Stimulated activated memory B cell treated with anti-CD40 and anti-IgM and Interleukin-4, amounts not matched to agents 10 μg/mL and 1 μg/mL and 100 μg/mL, for 72 hours (primary cell): ENCODE measurements at places on chromosomes 1 and 21.

DNA sequence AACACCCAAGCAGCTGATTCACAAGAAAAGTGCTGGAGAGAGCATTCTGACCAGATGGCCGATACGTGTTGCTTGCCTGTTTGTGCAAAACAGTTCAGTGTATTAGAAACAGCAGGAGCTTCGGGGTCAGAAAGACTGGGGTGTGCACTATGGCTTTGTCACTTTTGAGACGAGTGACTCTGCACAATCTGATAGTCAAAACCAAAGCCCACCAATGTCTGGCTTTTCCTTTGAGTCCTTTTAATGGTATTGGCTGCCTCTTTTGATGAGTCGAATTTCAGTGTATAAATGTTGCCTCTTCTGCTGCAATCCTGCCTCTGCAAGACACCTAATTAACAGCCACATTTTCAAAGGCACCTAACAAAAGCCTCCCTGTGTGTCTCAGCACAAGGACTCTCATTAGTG, 444.6 kb downstream of the AJAP1 start:
- ATAC-seq: no peak

DNA sequence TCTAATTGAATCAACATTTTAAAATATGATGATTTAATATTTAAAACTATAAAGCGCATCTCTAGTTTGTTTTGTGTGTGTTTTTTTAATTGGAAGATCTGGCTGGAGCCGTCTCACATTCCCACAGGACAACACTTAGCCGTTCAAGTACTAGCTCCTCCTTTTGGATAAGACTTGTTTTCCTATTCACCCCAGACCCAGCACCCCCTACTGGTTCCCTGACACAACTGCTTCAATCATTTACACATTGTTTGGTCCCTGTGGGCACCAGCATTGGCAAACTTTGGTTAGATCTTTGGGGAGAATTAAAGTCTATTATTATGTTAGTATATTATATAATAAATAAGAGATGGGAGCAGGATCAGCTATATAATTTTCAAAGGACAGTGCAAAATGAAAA, 34.5 kb downstream of the TYW3 start:
- ATAC-seq: no peak

GRCh38 chr1:11492235-11492634, 13.3 kb downstream of the DISP3 start:
- ATAC-seq: no peak

DNA sequence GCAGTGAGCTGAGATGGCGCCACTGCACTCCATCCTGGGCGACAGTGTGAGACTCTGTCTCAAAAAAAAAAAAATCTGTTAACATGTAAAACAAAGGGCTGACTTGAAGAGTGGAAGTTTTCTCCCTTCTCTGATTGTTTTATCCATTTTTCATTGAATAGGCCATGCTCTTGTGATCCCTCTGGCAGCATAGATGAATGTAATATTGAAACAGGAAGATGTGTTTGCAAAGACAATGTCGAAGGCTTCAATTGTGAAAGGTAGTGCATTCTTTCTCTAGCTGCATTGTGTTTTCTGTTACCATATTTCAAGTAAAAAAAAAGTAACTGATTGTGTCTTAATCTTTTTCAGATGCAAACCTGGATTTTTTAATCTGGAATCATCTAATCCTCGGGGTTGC, 69.6 kb upstream of the LAMC2 start:
- no peak for ATAC-seq

DNA sequence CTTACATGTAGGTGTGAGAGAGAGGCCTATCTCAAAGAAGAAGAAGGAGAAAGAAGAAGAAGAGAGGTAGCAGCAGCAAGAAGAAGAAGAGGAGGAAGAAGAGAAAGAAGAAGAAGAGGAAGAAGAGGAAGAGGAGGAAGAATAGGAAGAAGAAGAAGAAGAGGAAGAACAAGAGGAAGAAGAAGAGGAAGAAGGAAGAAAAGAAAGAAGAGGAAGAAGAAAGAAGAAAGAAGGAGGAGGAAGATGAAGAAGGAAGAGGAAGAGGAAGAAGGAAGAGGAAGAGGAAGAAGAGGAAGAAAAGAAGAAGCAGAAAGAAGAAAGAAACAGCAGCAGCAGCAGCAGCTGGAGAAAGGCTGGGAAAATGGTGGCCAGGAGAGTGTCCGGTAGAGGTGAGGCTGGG, 10.3 kb upstream of the AZIN2 start:
- no peak for ATAC-seq

GRCh38 chr1:220808345-220809186, 21.9 kb downstream of the MTARC1 start:
- ATAC-seq: no peak

DNA sequence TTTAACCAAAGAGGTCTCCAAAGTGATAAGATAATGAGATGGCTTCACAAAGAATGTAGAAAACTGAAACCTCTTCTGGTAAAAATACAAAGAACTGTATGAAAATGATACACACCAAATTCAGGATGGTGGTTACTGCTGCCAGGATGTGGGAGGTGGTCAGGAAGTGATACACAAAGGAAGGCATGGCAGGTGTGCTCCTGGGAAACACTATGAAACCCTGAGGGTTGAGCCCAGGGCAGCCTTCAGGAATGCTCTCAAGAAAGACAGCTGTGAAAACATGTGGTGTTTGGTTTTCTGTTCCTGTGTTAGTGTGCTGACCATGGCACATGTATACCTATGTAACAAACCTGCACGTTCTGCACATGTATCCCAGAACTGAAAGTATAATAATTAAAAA, 109.3 kb downstream of the NTNG1 start:
- ATAC-seq: no peak

GRCh38 chr1:157004806-157005205, 40.7 kb downstream of the ARHGEF11 start:
- ATAC-seq: no peak

- ATAC-seq: no peak
These were observed 58.3 kb downstream of the CLEC20A start for GRCh38 chr1:178438432-178438831.

- ATAC-seq: no peak
These were observed 61.8 kb upstream of the DNAH14 start for GRCh38 chr1:224867715-224868114.

- peak; percentile 44 for ATAC-seq
These were observed 72.5 kb downstream of the NDUFS5 start for GRCh38 chr1:39098546-39099250.

GRCh38 chr1:184838504-184838951, 83.9 kb upstream of the EDEM3 start:
- no peak for ATAC-seq

DNA sequence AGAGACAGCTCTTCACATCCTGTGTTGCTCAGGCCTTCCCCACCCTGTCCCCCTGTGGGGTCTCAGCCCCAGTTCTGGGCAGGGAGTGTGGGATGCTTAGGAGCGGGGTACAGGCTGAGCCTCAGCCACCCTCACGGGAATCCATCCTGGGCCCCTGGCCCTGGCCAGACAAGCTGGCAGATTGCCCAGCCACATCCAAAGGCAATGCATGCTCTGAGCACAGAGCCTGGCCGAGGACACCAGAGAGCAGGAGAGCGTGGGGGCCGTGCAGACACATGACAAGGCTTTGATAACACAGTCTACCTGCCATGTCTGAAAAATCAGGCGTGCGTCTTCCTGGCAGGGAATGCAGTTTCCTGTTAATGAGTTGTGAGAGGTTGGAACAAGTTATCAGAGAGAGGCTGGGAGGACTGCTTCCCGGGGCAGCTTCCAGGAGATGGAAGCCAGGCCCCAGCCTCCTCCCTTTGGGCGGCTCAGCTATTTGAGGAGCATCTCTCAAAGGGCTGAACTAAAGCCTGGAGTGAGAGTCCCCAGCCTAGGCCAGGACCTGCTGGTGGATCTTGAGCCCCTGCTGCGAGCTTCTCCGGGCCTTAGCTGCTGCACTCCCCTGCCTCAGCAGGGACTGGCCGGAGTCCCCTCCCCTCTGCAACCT, 72.2 kb upstream of the SELENON start:
- no peak for ATAC-seq

GRCh38 chr1:3074297-3074741, 5.3 kb downstream of the PRDM16 start:
- ATAC-seq: no peak

GRCh38 chr1:6397844-6398441, 4.4 kb upstream of the ACOT7 start:
- ATAC-seq: no peak

GRCh38 chr1:172239901-172240300, 180.6 kb upstream of the C1orf105 start:
- ATAC-seq: no peak

DNA sequence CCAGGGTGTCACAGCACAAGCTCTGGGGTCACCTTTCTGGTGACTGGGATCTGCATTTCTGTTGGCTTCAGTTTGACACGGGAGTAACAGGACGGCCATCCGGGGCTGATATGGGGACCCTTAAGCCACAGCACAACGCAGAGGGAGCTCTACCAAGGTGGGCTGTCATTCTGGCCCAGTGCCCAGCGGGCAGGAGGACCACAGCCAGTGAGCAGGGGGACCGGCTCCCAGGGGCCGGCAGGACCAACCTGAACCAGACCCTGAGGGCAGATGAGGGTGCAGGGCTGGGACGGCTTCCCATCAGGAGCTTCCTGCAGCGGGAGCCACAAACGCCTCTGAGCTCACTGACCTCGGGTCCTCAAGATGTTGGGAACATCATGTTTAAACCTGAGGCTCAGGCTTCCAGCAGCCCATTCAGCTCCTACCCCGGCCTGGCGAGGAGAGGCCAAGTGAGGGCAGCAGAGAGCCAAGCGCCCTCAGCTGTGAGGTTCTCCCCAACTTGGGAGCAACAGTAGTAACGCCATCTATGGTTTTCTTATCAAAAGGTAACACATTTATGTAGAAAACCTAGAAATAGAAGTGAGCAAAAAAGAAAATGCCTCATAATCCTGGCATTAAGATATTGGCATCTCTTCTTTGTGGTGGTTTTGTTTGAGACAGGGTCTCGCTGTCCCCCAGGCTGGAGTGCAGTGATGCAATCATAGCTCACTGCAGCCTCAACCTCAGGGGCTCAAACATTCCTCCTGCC, 26.8 kb downstream of the TMEM201 start:
- peak; percentile 80 for ATAC-seq

DNA sequence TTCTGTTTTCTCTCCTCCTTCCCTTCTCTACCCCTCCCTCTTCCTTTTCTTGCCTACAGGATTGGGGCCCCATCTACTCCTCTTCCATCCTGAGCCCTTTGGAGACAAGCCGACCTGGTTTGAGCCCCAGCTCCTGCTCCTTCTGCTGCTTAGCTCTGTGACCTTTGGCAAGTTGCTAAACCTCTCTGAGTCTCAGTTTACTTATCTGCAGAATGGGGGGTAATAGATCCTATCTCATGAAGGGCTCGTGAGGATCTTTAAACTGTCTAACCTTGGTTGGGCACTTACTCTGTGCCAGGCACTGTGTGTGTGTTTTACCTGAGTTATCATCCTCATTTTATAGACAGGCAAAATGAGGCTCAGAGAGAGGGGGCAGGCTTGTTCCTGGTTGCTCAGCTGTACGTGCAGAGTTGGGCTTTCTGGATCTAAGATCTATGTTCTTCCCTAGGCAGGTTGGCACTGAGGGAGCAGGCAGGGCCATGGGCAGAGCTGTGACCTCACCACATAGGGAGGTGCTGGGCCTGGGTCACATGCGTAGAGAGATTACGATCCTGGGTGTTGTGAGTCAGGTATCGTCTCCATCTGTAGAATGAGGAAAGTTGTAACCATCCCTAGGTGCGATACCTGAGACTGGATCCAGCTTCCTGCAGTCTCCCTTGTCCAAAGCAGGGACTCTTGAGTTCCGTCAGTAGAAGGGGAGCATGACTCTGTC, 58.5 kb downstream of the FOXO6 start:
- ATAC-seq: no peak

- ATAC-seq: peak; percentile 10
These were observed 24.9 kb upstream of the KCNC4 start for GRCh38 chr1:110185181-110185580.

DNA sequence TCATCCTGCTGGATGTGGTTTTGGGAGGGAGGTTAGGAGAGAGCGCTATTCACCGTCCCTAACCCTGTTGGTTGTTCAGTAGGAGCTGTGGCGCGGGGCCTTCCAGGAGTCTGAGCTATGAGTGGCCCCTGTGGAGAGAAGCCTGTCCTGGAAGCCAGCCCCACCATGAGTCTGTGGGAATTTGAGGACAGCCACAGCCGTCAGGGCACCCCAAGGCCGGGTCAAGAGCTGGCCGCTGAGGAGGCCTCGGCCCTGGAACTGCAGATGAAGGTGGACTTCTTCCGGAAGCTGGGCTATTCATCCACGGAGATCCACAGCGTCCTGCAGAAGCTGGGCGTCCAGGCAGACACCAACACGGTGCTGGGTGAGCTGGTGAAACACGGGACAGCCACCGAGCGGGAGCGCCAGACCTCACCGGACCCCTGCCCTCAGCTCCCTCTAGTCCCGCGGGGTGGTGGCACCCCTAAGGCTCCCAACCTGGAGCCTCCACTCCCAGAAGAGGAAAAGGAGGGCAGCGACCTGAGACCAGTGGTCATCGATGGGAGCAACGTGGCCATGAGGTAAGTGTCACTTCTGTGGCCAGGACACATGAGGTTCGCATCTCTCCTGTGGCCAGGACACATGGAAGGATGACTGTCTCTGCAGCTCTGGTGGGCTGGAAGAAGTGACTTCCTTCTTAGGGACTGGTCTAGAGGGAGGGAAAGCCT, 1.2 kb downstream of the ZC3H12A start:
- ATAC-seq: no peak

DNA sequence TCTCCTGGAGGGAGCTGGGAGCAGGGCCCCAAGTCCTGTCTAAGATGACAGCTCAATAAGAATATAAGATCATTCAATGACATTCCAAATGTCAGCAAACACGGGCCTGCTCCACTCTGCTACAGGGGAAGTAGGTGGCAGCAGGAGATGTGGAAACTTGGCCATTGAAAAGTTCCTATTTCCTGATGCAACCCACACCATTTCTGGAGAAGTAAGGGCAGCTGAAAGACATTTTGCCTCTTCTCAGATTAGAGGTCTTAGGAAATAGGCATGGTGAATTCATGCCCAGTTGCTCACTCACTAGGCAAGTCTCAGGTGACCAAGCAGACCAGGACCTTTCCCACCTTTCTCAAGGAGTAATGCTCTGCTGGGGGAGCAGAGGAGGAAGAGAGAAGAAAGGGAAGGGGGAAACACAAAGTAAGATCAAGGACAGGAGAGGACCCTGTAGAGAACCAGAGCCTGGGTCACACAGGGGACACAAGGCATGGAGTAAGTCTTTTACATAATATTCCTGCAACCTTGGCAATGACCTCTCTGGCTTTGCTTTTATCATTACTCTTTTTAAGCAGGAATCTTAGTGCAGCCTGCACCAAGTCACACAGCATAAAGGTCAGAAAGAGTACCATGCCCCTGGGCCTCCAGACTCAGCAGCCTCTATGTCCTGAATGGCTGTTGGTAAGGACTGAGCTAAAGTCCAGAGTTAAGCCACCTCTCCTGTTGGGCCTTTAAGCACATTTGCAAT, 68.9 kb downstream of the DMAP1 start:
- no peak for ATAC-seq

GRCh38 chr1:36306902-36307456, 811 bp downstream of the SH3D21 start:
- peak; percentile 99 for ATAC-seq

- ATAC-seq: peak; percentile 38
These were observed 10.7 kb upstream of the COL16A1 start for GRCh38 chr1:31714442-31715086.
